ENCODE measurements at places on chromosomes 7 and 10.

DNA sequence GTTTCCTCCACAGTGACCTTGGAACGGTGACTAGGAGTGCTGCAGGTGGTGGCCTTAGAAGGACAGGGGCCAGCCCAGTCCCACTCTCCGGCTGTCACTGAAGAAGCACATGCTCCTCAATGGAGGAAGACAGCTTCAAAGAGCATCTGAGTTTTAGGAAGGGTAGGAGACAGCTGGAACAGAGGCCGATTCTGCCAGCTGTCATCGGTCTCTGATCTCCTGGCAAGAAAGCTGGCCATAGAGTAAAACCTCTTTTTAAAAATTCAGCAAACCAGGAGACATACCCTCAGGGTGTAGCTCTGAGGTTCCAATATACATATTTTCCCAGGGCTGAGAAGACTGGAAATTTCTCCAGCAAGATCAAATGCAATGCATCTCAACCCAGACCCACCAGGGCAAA lies 55.9 kb downstream of the KCNMA1 start:
- DNase-seq, result no peak

- DNase-seq, result peak; percentile 1
Observed at GRCh38 chr7:40393660-40394059, 258.9 kb downstream of the SUGCT start.

GRCh38 chr7:149856583-149856982 lies 17.2 kb upstream of the ATP6V0E2 start:
- no peak for DNase-seq

DNA sequence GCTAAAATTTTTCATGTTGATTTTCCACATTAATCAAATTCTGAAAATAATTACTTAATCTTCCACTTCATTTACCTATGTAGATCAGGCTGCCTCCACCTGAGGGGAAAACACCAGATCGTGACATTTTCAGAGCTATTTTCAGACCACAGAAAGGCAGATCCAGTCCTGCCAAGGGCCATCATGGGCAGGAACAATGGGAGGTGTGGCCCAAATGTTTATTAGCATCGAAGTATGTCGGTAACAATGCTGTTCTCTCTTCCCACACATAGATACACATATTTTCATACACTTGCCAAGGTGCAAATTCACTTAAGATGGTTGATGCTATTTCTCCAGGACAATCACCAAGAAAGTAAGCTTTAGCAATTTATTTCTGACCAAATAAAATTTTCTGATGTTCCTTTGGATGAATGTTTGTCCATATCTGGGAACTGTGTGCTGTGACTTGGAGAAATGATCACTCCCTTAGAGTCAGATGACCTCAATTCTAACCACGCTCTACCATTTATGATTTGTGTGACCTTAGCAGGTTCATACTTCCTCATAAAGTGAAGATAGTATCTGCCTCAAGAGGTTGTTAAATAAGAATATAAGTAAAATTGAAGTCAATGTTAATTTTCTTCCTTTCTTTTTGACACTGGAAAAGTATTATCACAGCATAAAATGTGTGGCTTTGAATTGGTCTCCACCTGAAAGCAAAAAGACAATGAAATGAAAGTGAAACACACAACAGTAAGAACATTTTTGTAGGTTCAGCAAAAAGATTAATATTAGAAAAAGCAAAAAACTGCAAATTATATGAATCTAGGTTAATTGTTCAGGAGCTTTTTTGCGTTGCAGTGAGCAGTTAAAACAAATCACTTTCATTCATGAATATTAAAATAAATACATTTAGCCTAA lies 310.4 kb upstream of the PHF14 start:
- no peak for DNase-seq

DNA sequence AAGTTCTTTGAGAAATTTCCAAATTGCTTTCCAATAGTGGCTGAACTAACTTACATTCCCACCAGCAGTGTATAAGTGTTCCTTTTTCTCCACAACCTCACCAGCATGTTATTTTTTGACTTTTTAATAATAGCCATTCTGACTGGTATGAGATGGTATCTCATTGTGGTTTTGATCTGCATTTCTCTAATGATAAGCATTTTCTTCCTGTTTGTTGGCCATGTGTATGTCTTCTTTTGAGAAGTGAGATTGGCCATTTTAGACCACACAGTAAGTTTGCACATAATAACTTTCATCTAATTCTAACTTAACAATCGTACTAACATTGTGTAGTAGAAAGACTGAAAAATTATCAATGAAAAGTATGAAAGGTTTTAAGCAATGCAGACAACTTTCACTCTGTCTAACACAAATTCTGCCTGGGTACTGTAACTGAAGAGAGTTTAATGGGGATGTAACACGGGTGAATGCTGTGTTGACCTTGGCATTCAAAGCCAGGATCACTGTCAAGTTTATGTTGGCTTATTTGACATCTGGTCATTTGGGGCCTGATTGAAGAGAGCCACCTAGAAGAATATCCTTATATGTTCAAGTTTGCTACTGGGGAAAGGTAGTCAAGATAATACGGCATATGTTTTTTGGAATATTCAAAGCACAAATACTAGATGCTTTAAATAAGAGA lies 50.4 kb downstream of the FAM171A1 start:
- DNase-seq, result no peak

DNA sequence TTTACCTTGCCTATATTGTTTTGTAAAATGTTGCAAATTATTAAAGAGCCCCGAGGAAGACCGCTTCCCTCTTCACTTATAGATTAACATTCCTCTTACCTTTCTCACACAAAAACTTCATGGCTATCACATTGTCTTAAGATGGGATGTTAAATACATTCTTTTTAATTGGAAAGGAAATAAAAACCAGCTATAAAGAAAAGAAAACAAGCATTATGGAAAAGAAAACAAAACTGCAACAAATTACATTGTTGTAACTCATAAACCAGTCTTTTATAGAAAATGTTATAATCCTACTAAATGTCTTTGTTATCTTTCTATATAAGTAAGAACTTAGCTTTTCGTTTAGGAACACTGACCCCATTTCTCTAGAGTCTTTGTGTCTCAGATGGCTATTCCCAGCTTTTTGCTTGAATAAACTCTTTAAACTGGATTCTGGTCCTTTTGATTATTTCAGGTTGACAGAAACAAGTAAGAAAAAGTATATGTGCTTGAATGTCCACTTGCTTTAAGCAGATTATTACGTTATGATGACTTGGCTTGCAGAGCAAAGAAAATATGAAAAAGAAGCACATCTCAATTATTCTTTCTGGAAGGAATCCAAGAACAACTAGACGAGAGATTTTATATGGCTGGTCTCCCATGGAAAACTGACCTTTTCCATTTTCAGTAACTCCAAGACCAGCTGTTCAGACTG lies 128.2 kb downstream of the AKR1D1 start:
- DNase-seq, result no peak

DNA sequence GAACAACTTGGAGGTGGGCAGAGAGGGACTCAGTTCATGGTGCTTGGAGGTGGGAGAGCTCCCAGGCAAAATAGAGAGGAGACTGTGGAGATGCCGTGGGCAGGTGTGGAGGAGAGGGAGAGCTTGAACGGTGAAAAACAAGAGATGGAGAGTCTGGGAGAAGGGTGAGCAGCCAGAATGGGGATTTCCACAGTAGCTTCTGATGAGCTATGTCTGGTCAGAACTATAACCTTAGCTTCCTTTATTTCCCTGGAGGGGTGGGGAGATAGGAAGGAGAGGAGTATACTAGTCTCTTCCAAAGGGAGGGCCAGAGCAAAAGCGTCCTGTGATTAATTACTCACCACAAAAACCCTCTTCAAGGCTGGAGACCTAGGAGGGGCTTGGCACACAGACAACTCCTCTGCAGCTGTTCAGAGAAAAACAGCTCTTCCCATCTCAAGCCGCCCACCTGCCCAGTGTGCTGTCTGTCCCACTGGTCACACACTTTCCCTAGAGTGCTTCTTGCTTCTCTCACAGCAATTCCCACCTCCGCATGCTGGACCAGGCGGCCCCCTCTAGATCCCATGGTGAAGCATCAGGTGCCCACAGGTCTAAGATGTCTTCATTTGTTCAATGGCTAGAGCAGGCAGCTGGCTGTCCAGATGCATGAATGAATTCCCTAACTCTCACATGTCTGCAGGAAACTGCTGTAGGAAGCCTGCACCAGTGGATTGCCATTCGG lies 41.9 kb downstream of the TAS2R41 start:
- no peak for DNase-seq

DNA sequence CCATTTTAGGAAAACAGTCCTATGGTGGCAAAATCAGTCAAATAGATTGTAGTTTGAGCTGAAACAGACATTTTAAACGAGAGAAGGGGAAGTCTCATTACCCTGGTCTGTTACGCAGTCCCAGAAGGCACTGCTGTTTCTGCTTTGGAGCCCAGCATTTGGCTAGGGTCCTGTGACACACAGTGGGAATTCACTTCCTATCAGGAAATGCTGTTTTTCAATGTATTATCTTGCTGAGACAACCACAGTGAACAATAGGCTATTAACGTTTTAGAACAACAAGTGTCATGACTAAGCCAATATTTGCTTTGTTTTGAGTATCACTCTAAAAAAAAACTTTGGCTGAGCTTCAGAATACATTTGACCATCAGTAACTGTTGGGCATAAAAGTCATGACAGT lies 74.1 kb downstream of the ADD3 start:
- no peak for DNase-seq

- no peak for DNase-seq
Observed at GRCh38 chr7:151520419-151521261, 945 bp upstream of the RHEB start.

- DNase-seq, result peak; percentile 82
Observed at GRCh38 chr10:17023386-17024298, 106.0 kb downstream of the CUBN start.

GRCh38 chr10:43421519-43421918 lies 12.5 kb upstream of the HNRNPF start:
- no peak for DNase-seq

DNA sequence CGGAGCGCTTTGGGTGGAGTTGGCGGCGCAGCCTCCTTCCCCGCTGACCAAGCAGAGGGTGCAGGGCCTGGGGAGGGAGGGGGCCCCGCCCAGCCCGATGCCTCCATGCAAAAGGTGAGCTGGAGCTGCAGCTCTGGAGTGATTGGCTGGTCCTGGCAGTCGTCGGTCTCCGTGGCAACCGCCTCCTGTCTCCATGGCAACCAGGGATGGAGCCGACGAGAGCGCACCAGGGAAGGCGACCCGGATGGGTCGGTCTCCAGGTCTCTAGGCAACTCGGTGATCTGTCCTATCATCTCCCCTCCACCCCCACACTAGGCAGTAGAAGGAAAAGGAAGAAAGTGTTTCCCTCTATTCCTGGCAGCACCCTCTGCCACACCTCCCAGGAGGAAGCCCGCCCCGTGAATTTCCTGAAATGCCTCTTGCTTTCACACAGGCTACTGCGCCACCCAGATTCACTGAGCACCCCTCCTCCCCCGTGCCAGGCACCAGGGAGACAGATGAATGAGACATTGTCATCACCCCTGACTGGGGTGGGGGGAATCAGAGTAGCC lies 647 bp upstream of the NACAD start:
- DNase-seq, result no peak

GRCh38 chr10:48249763-48250351 lies 24.6 kb downstream of the FRMPD2 start:
- no peak for DNase-seq

DNA sequence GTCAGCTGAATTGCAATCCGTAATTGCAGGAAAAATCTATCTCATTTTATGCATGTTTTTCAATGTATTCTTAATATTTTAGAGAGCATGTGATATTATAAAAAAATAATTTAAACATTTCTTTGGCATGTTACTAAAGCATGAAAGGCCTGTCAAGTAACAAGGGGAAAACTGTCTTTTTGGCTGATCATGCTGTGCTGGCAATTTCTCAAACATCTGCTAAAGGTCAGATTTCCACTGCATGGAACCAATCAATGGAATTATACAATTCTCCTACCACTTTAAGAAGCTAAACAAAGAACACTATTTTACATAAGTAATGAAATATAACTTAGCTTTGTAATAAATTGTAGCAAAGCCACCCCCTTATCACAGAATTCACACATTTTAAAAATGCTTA lies 49.4 kb downstream of the JMJD1C start:
- DNase-seq, result no peak

DNA sequence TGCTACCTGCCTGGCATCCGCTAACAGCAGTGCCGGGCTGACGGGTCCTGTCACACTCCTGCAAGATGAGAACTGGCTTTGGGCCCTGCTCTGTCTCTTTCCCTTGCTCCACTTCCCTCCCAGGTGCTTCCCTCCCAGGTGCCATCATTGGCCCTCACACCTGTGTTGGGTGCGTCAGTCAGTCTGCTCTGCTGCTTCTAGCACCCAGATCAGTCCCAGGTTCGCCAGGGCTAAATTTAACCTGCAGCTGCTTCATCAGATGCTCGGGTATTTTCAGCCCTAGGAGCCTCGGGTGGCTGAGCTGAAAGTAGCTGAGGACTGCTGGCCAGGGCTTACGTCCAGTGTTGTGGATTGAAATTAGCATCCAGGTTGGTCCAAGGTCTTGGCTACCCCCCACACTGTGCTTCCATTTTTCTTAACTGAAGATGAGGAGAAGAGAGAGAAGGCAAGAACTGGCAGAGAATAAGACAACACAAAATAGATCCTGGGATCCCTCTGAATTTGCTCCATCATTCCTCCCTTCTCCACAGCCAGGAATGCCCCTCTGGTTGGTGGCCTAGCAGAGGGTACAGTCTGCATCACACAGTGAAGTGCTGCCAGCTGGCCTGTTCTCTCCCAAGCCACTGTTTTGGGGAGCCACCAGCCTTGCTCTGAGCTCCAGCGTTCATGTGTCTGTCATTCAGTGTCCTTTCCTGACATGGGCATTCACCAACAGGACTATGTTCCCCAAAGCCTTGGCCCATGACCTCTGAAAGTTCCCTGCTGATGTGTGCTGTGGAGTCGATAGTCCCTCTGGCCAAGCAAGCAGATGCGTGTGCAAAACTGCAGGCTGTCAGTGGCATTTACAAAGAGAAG lies 65.9 kb upstream of the SYPL1 start:
- no peak for DNase-seq

DNA sequence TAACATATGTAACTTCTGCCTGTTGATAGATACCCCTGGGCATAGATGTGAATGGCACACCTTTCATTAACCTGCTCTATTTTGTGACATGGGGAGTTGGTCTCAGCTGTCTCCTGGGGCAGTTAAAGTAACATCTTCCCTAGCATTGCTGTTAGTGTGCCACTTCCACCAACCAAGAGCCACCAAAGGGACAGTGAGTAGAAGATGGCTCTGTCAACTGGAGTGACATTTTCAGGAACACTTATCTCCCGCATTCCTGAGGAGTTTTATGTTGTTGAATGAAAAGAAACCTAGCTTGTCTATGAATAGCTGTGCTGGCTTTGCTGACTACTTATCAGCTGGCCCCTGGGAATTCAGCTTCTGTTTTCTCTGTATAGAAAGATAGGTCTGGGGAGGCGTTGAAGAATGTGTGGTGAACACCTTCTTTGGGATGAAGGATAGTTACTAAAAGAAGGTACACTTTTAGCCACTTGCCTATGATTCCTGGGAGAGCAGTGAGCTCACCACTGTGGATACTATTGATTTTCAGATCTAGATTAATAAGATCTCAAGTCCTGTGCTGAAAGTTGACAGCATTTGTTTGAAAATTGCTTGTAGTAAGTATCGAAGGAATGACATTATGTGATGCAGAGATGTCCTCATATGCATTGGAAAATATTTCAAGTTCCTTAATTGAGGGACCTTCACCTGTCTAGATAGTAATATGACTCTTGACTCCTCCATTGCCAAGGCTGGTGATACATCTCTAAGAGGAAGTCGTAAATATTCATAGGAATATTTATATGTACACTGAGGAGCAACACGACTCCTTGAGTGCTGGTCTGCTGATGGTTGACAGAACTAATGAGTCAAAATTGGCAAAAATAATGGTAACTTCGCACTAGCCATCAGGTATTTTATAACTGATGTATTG lies 7.6 kb downstream of the STARD3NL start:
- no peak for DNase-seq

GRCh38 chr7:117979954-117980497 lies 106.8 kb upstream of the CTTNBP2 start:
- no peak for DNase-seq
